ENCODE measurements at places on chromosomes 16 and 17.
A peak's percentile ranks its signal among the peaks of the same experiment; 100 is the strongest.

GRCh38 chr16:51756447-51757123, 605.5 kb upstream of the SALL1 start:
- no peak for DNase-seq

GRCh38 chr17:58344791-58345157, 7.2 kb downstream of the SUPT4H1 start:
- DNase-seq, result no peak

- DNase-seq, result no peak
Measured at GRCh38 chr16:85286951-85287814, 174.9 kb upstream of the CIBAR2 start.

- DNase-seq, result no peak
Measured at GRCh38 chr16:10979717-10980601, 35.6 kb downstream of the CLEC16A start.

- DNase-seq, result no peak
Measured at GRCh38 chr17:34519282-34519681, 60.1 kb upstream of the TMEM132E start.

- DNase-seq, result no peak
Measured at GRCh38 chr16:70660672-70661350, 14.5 kb downstream of the IL34 start.

- peak; percentile 16 for DNase-seq
Measured at GRCh38 chr16:81616321-81617020, 162.6 kb upstream of the PLCG2 start.

All from esophagus squamous epithelium (tissue), 5 donors.